ENCODE measurements at places on chromosomes 2 and 18. TPM values are rescaled to one million over a fixed set of nuclear protein-coding genes. Genes with fewer than 3 reads are reported as not detected.

The IGFBP5 gene
- total RNA-seq: 0.14 TPM

The INHA gene
- 0.51 TPM for total RNA-seq

The GAREM2 gene
- total RNA-seq: 7.0 TPM

The TCF23 gene
- not detected for total RNA-seq

The KCNF1 gene
- total RNA-seq: 24.5 TPM

The RTP5 gene
- total RNA-seq: not detected

The SULT1C4 gene
- total RNA-seq: not detected

The SERPINE2 gene
- 202 TPM for total RNA-seq

The POTEJ gene
- total RNA-seq: not detected

The IL1R1 gene
- 25.3 TPM for total RNA-seq

The RGPD3 gene
- total RNA-seq: 0.10 TPM

The IL36B gene
- total RNA-seq: not detected

The C2orf78 gene
- total RNA-seq: not detected

The MDH1B gene
- 1.2 TPM for total RNA-seq

The TCF7L1 gene
- total RNA-seq: 10.3 TPM

The GPR35 gene
- total RNA-seq: 0.98 TPM

The LYG1 gene
- total RNA-seq: 1.3 TPM

The CHRNG gene
- not detected for total RNA-seq

The AFG3L2 gene
- total RNA-seq: 37.8 TPM

The BMP10 gene
- total RNA-seq: not detected

The DSG2 gene
- 58.5 TPM for total RNA-seq

The SMCHD1 gene
- 16.8 TPM for total RNA-seq

The SULT1C3 gene
- not detected for total RNA-seq

The NOP58 gene
- total RNA-seq: 112 TPM

The KIF5C gene
- total RNA-seq: 0.42 TPM

The KYNU gene
- total RNA-seq: 270 TPM

The GALNT5 gene
- 2.1 TPM for total RNA-seq

The PTGR3 gene
- 16.6 TPM for total RNA-seq

The SIX2 gene
- total RNA-seq: 0.27 TPM

The NOSTRIN gene
- total RNA-seq: 2.0 TPM

The TRMT61B gene
- 11.9 TPM for total RNA-seq

The ELOA2 gene
- total RNA-seq: not detected

The DYNAP gene
- not detected for total RNA-seq

The SOX11 gene
- not detected for total RNA-seq

The AOX1 gene
- total RNA-seq: 2.8 TPM

The GPR75 gene
- total RNA-seq: 1.6 TPM

The CHRND gene
- total RNA-seq: not detected

The PDE11A gene
- total RNA-seq: 0.61 TPM

The SRD5A2 gene
- total RNA-seq: not detected

The CDH7 gene
- not detected for total RNA-seq

The TFPI gene
- total RNA-seq: 58.8 TPM

The CCDC68 gene
- 3.4 TPM for total RNA-seq

The C18orf63 gene
- not detected for total RNA-seq

The KCNG3 gene
- total RNA-seq: 0.62 TPM

The CENPA gene
- 47.2 TPM for total RNA-seq

The CTAGE1 gene
- total RNA-seq: not detected

The REG3G gene
- total RNA-seq: not detected

The GPR55 gene
- not detected for total RNA-seq

The CDH19 gene
- total RNA-seq: 1.3 TPM

Data from A549 treated with RU486 at 1 μM for 4 hours (cell line).